ENCODE measurements at places on chromosomes 1 and 21.

DNA sequence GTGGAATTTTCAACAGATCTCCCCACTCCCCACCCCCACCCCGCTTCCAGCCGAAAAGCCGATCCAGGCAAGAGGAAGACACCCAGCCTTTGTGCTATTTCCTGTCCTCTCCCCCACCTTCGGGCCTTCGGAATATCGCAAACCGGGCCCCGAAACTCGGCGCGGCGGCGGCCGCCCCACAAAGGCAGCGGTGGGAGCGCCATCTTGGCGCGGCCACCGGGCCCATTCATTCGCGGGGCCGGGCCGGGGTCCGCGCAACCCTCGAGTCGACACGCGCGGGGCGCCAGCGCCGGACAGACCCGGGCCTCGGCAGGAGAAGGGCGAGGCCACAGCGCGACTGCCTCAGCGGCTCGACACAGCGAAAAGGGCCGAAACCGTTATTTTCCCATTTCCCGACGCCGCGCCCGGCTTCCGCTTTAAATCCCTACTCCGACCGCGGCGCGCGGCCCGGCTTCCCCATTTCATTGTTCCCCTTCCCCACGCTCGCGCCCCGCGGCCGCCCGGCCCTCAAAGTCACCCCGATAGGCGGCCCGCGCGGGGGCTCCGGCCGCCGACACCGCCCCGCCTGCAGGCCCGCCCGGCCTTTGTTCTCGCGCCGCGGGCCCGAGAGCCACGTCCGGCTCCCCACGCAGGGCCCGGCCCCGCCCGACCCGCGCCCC, 911 bp downstream of the GNB1 start:
- DNase-seq = no peak

DNA sequence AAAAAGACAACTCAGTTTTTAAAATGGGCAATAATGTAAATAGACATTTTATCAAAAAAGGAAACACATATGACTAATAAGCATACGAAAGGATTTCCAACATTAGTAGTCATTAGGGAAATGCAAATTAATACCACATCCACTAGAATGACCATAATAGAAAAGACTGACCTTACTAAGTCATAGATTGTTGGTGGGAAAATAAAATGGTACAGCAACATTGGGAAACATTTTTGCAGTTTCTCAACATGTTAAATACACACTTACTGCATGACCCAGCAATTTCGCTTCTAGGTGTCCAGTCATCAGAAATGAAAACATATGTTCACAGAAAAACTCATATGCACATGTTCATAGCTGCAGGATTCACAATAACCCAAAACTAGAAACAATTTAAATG, 29.9 kb upstream of the SLC44A3 start:
- no peak for DNase-seq

DNA sequence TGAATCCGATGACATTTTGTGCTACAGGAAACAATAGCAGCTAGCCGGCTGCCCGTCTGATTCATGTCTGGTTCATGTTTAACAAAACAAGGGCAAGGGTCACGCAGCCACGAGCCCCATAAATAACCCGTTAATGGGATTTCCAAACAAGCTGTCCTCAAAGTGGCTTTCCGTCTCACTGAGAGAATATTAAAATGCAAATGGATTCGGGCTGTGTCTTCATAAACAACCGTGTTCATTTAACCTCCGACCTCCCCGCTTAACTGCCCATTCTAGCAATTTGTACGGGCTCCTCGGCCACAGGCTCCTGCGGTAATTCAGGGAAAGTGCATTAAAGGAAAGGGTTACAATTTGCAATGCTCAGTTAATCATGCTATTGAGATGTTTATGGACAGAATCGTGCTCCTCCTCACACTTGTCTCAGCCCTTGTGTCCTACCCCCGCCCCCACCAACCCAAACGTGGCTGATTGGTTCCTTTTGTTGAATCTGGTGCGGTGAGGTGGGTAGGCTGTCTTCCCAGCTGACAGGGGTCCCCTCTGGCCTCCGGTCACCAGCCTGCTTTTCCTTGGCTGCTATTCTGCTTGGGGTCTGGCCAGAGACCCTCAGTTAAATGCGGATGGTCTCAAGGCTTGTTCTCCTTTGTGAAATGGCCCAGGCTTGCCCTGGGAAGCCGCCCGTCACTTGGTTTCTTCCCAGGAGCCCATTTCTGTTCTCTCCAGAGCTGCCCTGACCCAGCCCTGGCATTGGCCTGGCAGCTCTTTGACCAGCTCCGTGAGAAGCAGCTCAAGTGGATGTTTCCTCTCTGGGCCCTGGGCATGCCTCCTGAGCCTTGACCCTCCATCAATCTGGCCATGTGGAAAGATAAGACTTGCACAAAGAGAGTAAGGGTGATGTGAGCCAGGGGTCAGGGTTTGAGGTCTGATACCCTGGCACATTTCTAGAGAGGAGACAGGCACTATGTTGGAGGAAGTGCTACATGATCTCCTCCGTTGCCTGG, 200.7 kb upstream of the POU3F1 start:
- DNase-seq = no peak

DNA sequence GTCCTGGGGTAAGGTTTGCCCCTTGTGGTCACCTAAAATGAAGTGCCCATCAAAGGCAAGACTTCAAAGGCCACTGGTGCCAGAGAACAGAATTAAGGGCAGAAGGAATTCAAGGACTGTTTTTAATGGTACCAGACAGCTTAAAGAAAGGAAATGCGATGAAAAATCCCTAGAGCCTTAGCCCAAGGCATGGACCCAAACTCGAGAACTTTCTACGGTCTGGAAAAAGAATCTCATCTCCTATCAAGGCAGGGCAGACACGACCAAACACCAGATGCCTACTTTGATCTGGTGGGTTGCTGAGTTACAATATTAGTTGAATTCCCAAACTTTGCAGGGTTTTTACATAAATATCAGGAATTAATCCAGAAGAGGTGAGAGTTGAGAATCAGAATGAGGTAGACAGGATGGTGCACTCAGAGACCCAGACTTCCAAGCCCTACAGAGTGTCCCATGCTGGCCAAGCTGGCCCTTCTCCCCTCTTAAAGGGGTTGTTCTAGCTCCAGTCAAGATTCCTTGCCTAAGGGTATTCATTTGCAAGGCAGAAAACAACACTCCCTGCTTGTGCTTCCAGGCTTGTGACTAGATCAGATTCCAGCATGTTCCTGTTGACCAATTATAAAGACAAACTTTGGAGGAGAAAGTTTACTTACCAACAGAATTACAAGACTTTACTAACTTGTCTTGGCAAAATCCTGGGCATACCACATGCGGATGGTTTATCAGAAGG, 48.0 kb downstream of the EDN2 start:
- no peak for DNase-seq

GRCh38 chr1:197180252-197180878, 33.9 kb upstream of the ASPM start:
- no peak for DNase-seq

GRCh38 chr1:71835442-71835813, 446.9 kb downstream of the NEGR1 start:
- no peak for DNase-seq

GRCh38 chr1:2253036-2253796, 25.1 kb downstream of the SKI start:
- no peak for DNase-seq

DNA sequence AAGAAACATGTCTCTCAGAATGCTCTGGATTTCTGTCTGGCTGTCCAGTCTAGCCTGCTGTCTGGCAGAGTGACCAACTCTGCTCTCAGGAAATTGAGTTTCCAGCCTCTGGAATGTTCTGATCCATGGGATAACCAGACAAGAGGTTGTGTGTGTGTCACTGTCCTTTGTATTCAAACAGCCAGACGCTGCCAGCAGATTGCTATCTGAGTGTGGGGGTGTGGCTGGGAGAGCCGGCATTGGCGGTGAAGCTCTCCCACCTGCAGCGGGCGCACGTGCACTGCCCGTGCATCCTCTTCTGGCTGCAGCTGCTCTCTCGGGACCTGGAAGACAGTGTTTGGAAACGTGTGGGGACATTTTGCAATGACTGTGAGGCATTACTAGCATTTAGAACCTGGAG, 26.1 kb downstream of the PKP1 start:
- peak; percentile 13 for DNase-seq

GRCh38 chr1:23282957-23283356, 61.1 kb downstream of the HNRNPR start:
- no peak for DNase-seq

GRCh38 chr1:112509660-112510178, 954 bp downstream of the WNT2B start:
- no peak for DNase-seq

GRCh38 chr1:60134716-60135115, 61.1 kb upstream of the C1orf87 start:
- DNase-seq = no peak
